ENCODE measurements at places on chromosomes 7 and 10.

- DNase-seq = no peak
Observed at GRCh38 chr7:88321694-88322093, 15.0 kb upstream of the STEAP4 start.

DNA sequence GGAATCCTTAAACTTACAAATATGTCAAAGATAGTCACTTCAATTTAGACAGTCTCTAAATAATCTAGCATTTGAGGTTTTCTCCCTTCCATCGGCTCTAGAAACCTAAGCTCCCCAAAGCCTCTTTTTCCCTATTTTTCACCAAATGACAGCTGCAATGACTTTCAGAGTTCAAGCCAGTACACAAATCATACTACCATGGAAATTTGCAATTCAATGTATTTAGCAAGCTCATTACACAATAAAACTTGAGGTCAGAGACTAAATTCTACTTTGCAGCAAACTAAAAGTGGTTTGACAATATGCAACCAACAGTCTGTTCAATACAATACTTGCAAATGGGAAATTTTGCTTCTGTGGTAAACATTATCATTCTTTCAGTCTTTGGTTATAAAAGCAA is 80.3 kb downstream of the SKIDA1 start:
- no peak for DNase-seq

DNA sequence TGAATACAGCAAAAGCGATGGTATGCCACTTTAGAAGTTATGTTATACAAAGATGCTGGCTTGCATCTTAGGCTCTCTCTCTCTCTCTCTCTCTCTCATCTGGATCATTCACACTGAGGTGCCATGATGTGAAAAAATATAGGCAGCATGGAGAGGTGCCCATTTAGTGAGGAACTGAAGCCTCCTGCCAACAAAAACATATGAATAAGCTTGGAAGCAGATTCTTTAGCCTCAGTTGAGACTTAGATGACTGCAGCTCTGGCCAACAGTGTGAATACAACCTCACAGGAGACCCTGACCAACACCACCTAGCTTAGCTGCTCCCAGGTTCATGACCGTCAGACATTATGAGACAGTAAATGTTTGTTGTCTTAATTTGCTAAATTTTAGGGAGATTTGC is 560.1 kb upstream of the LRRTM3 start:
- no peak for DNase-seq

DNA sequence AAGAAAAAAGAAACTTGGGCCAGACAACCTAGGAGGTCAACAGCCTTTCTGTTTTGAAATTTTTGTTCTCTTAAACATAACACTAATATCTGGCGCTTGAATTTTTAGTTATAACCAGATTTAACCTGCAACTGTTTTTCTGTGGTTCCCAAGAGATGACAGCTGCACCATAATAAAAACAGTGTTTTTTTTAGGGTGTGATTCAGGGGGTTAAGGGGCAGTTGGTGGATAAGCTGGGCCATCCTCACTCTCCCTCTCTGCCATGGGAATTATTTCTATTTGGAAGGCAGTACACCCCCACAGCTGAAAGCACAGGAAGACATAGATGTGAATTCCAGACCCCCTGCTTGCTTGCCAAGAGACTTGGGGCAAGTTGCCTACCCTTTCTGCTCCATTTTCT is 20.1 kb upstream of the TM9SF3 start:
- no peak for DNase-seq

GRCh38 chr7:149036676-149037075 is 8.4 kb upstream of the PDIA4 start:
- no peak for DNase-seq
